ENCODE measurements at places on chromosomes 6 and 20. TPM values are rescaled to one million over a fixed set of nuclear protein-coding genes. Genes with fewer than 3 reads are reported as not detected.

GRCh38 chr20:11117808-11118528, 444.2 kb upstream of the JAG1 start:
- no peak overlapping the region for H3K4me3 ChIP-seq
- no peak for DNase-seq
- no peaks in the 10 kb centered on the region for H3K4me1 ChIP-seq

The DNAH8 gene
- total RNA-seq = not detected

The NOTCH4 gene
- 5.0 TPM for total RNA-seq

GRCh38 chr20:37201827-37202162, 22.4 kb upstream of the MROH8 start:
- no peak for DNase-seq
- H3K27ac ChIP-seq = peak overlapping the region; percentile 33
- H3K4me3 ChIP-seq = no peak overlapping the region
- no peaks in the 10 kb centered on the region for H3K27me3 ChIP-seq
- H3K4me1 ChIP-seq = peaks cover 15% of the 10 kb centered on the region

DNA sequence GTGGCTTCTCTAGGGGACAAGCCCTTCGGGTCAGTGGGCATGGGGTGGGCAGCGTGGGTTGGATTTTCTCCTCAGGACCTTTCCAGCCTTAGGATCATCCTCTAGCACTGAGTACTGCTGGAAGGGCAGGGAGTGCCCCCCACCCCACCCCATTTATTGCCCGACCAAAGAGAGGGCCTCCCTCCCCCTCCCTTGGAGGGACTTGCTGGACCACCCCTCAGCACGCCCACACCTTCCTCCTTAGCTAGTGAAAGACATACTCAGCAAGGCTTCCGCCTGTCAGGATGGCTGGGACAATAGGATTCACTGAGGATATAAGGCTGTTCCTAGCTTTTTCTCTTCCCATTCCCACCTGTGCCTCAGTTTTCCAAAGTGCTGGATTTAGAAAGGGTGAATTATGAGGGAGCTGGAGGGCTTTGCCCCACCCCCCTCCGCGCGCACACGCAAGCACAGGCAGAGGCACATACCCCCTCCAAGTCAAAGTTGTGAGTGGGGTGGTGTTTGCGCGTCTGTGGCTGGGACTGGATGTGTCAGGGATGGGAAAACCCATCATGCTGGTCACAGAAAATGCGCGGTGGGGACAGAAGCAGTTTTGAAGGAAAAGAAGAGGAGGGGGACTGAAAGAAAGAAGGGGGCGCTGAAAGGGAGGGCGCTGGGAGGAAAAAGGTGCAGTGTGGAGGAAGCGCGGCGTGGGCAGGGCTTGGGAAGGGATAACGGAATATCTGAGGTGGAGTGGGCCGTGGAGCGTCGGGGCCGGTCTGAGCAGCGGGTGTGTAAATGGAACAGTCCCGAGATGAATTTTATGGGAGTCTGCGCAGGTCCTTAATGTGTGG, 693 bp upstream of the SLC29A1 start:
- peak overlapping the region; percentile 47 for H3K4me3 ChIP-seq
- no peaks in the 10 kb centered on the region for H3K27me3 ChIP-seq
- peaks cover 30% of the 10 kb centered on the region for H3K4me1 ChIP-seq

DNA sequence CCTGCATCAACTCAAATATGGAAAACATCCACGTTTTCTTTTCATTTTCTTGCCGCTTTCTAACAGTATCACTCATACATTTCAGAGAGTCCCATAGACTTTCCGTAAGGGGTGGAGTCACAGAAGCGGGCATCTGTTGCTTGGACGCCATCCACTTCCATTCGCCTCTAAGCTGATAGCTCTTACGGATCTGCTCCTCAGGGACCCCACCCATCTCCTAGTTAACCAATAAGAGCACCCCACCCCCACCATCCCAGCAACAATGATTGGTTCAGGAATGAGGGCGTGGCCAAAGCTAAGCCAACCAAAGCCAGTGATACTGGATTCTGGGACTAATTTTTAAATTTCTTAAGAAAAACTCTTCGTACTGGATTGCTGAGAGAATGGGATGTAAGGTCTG, 42.4 kb downstream of the SLC2A10 start:
- no peak for DNase-seq
- no peak overlapping the region for H3K4me3 ChIP-seq
- H3K27ac ChIP-seq = no peak overlapping the region
- H3K4me1 ChIP-seq = no peaks in the 10 kb centered on the region
- no peaks in the 10 kb centered on the region for H3K36me3 ChIP-seq

The LY6G6D gene
- not detected for total RNA-seq

DNA sequence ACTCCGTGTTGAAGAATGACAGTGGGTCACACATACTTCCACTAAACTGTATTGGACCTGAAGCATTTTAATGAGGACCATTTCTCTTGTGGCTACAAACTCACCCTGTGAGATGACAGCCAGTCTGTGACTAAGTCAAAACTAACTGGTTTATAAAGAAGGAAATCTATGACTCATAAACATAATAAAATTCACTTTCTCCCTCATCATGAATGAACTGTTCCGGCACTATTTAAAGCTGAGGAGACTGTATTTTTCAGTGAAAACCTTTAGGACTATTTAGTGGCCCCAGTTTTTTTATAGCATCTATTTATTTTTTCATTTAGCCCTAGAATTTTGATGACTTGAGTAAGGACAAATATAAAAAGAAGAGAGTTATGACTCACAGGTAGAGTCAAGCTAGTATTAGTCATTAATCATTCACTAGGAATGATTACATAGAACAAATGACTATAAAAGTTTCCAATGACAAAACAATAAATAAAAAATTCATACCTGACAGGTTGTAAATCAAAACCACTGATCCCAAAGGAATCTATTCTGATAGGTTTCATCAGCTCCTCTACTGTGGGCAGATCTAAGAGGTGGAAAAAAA, 34.2 kb downstream of the CEP162 start:
- H3K4me1 ChIP-seq = no peaks in the 10 kb centered on the region
- H3K4me3 ChIP-seq = no peak overlapping the region
- peak; percentile 16 for DNase-seq
- no peak overlapping the region for H3K27ac ChIP-seq
- peaks cover 17% of the 10 kb centered on the region for H3K36me3 ChIP-seq

DNA sequence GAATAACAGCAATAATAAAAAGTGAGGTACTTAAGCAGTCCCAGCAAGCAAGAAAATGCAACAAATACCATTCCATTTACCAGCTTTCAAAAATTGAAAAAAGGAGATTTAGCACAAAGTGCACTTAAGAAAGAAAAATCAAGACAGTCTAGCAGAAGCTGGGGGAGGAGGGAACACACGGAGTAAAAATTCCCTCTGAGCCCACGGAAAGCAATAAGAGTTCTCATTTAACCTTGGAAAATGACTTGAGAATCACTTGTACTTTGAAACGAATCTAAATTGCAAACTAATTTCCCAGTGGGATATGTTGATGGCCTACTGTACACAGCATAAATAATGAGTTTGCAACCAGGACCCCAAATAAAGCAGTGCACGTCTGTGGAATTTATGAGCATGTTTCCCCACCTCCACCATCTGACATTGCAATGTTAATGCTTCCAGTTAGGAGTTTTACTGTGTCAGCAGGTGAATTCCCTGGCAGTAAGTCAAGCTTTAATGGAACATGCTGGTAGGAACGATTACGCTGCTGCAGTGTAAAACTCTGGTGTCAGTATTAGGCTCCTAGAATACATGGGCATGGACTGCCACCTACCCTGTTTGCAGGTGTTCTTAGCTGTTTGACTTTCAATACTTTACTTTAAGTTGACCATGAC, 386.8 kb downstream of the HDGFL1 start:
- DNase-seq = no peak
- H3K27ac ChIP-seq = no peak overlapping the region
- H3K4me1 ChIP-seq = no peaks in the 10 kb centered on the region
- no peaks in the 10 kb centered on the region for H3K36me3 ChIP-seq

DNA sequence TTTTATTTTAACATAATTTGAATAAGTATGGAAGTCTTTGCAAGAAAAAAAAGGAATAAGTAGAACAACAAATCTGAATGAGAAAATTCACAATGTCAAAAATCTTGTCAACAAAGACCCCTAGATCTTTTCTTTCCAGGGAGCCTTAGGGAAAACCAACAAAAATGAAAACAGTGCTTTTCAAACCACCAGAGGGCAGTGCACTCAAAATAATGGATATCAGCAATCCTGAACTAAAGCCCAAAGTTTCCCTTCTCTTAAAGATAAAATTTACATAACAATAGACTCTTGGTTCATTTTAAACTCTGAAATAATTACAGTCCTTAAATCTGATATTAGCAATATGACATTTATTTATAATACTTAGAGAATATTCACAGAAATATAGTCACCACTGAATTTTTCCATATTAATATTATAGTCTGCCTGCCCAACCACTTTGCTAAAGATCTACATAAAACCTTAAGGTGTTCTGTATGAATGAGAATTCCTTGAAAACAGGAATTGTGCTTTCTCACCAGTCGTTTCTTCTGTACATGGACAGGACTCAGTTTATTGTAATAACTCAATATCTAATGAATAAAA, 105.3 kb upstream of the BMP5 start:
- no peak overlapping the region for H3K27ac ChIP-seq
- H3K4me3 ChIP-seq = no peak overlapping the region
- no peaks in the 10 kb centered on the region for H3K36me3 ChIP-seq
- peak; percentile 68 for DNase-seq
- H3K27me3 ChIP-seq = no peaks in the 10 kb centered on the region
- no peaks in the 10 kb centered on the region for H3K4me1 ChIP-seq

- H3K27me3 ChIP-seq = no peaks in the 10 kb centered on the region
- no peaks in the 10 kb centered on the region for H3K36me3 ChIP-seq
- no peak overlapping the region for H3K4me3 ChIP-seq
- no peaks in the 10 kb centered on the region for H3K4me1 ChIP-seq
- H3K27ac ChIP-seq = no peak overlapping the region
Measured at GRCh38 chr6:129593233-129593564, 116.8 kb downstream of the ARHGAP18 start.

DNA sequence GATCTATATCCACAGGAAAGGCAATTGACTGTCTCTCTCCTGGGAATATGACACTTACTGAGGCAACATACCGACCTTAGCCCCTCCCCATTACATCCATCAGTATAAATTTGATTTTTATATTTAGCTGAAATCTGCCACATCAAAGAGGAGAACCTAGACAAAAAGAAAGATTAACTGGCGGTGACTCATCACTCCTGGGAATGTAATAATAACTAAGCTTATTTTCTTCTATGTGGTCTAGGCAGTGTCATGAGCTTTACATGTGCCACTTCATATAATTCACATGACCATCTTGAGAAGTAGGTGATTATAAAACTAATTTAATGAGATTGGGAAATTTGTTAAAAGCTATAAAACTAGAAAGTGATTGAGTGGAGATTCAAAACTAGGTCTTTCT, 520.0 kb upstream of the HS3ST5 start:
- no peaks in the 10 kb centered on the region for H3K36me3 ChIP-seq
- no peak for DNase-seq
- H3K27ac ChIP-seq = no peak overlapping the region
- no peak overlapping the region for H3K4me3 ChIP-seq
- H3K4me1 ChIP-seq = no peaks in the 10 kb centered on the region

DNA sequence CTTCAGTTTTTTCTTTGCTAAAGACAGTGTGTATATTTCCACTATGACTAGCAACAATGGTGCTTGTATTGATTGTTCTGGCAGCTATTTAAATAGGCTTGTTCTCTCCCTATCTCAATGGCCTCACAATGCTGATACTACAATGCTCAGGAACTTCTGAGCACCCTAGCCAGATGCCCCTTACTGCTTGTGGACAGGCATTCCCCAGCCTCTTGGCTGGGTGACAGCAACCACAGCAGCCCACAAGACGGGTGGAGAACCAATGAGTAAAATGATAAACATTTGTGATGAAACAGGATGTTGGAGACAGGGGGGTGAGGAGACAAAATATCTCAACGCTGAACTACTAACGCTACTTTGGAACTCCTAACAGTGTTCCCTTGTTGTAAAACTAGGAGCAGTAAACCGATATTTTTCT, 42.3 kb downstream of the HIVEP2 start:
- H3K27me3 ChIP-seq = no peaks in the 10 kb centered on the region
- peak; percentile 25 for DNase-seq
- H3K36me3 ChIP-seq = no peaks in the 10 kb centered on the region
- peaks cover 35% of the 10 kb centered on the region for H3K4me1 ChIP-seq
- H3K4me3 ChIP-seq = no peak overlapping the region

GRCh38 chr20:62043131-62043914, 22.4 kb downstream of the TAF4 start:
- no peaks in the 10 kb centered on the region for H3K4me1 ChIP-seq
- H3K36me3 ChIP-seq = no peaks in the 10 kb centered on the region
- H3K4me3 ChIP-seq = no peak overlapping the region
- no peak overlapping the region for H3K27ac ChIP-seq
- peak; percentile 70 for DNase-seq

The SIRPA gene
- 43.0 TPM for total RNA-seq

GRCh38 chr6:45801471-45802289, 214.0 kb downstream of the CLIC5 start:
- H3K27me3 ChIP-seq = no peaks in the 10 kb centered on the region
- H3K27ac ChIP-seq = no peak overlapping the region
- no peak for DNase-seq
- no peaks in the 10 kb centered on the region for H3K4me1 ChIP-seq

The PACRG gene
- total RNA-seq = 0.83 TPM

The TRIM10 gene
- total RNA-seq = not detected

DNA sequence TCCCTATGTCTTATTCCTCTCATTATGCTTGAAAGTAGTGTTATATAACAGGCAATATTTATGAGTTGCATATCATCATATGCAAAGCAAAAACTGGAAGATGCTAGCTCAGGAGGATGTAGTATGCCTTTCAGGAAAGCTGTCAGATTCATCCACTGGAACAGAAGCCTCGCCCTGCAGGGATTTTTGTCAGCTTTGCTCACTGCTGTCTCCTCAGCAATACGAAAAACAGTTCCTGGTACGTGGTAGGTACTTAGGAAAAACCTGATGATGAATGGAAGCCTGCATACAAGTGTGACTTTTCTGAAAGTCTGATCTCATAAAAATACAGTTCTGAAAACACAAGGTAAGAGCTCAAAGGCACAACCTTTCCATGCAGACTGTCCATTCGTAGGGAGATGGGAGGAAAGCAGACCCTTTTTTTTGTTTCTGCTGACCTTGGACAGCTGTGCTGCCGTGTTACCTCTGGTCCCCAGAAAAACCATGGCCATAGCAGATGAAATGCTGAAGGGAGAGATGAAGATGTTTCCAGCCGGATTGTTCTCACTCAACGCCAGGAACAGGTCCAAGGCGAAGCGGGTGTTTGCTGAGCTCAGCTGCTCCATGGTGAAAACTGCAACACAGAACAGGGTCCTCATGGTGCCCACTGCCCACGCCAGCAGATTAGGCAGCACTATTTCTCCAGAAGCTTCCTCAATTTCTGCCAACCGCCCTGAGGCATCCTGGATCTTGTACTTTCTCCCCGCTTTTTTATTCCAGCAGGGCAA, 1.5 kb downstream of the SERPINB1 start:
- no peak for DNase-seq
- no peak overlapping the region for H3K4me3 ChIP-seq
- peaks cover 23% of the 10 kb centered on the region for H3K4me1 ChIP-seq
- H3K36me3 ChIP-seq = no peaks in the 10 kb centered on the region
- no peaks in the 10 kb centered on the region for H3K27me3 ChIP-seq

DNA sequence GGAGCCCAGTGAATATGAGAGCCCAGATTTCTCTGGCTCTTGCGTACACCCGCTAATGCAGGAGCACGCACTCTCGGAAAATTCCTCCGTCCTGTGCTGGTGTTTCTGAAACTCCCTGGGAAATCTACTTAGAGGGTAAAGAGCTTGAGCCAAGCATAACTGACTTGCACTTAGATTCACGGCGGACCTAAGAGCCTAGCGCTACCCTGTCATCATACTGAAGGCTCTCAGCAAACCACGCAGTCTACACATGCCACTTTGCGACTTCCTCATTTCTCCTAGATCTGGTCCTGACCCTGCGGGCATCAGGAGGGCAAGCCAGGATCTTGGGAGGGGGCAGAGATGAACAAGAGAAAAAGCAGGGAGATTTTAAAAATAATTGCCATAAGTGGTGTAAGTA, 324.7 kb downstream of the CD83 start:
- peaks cover 10% of the 10 kb centered on the region for H3K4me1 ChIP-seq
- no peak overlapping the region for H3K27ac ChIP-seq
- H3K36me3 ChIP-seq = no peaks in the 10 kb centered on the region
- no peak for DNase-seq
- H3K4me3 ChIP-seq = no peak overlapping the region
